ENCODE measurements at places on chromosomes 1 and 21.

- no peak for DNase-seq
Measured at GRCh38 chr1:152252157-152252556, 28.2 kb upstream of the HRNR start.

DNA sequence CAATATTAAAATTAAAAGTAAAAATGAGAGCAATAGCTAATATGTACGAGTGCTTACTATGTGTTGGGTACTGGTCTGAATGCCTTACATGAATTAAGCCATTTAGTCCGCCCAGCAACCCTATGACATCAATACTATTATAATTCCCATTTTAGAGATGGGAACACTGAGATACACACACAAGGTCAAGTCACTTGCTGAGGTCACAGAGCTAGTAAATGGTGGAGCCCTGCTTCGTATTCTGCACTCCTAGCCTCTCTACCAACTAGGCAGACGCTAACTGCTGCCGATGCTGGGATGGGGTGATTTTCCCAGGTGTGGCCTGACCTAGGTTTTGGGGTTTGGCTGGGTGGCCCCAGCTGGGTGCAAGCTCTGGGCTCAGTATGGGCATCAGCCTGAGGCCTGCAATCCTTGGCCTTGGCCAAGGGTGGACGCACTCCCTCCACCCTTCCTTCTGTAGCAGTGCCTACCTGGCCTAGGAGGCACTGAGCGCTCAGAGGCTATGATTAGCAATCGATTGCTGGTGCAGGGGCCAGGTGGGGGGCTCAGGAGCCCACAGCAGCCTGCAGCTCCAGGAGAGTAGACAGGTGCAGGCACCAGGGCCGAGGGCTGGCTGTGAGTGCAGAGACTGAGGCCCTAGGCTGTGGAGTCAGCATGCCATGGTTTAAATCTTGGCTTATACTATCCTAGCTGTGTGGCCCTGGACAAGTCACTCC is 2.7 kb downstream of the FAM131C start:
- no peak for DNase-seq

GRCh38 chr1:46767649-46768282 is 31.1 kb upstream of the CYP4B1 start:
- DNase-seq: no peak

- no peak for DNase-seq
Measured at GRCh38 chr1:15650433-15650832, 33.2 kb downstream of the DDI2 start.

GRCh38 chr1:6509220-6509918 is 17.9 kb upstream of the PLEKHG5 start:
- no peak for DNase-seq

DNA sequence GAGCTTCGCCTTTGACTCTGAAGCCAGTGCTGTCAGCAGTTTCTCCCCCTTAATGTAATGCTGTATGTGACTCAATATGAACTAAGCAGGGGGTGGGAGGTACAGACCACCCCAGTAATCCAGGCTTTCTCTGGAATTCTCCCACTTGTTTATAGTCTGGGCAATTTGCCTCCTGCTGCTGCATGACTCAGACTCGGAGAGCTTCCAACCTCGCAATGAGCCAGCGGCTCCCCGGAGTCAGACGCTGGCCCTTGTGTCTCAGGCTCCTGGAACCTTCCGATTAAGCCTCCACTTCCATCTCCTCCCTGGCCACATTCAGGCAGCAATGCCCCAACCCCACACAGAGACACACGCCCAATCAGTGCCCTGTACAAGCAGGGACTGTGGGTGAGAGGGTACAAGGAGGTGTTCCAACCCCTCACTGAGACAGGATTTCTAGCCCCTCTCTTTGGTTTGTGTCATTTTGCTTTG is 471.7 kb upstream of the VAMP3 start:
- no peak for DNase-seq

GRCh38 chr1:36919491-36920145 is 114.7 kb downstream of the GRIK3 start:
- DNase-seq: no peak

DNA sequence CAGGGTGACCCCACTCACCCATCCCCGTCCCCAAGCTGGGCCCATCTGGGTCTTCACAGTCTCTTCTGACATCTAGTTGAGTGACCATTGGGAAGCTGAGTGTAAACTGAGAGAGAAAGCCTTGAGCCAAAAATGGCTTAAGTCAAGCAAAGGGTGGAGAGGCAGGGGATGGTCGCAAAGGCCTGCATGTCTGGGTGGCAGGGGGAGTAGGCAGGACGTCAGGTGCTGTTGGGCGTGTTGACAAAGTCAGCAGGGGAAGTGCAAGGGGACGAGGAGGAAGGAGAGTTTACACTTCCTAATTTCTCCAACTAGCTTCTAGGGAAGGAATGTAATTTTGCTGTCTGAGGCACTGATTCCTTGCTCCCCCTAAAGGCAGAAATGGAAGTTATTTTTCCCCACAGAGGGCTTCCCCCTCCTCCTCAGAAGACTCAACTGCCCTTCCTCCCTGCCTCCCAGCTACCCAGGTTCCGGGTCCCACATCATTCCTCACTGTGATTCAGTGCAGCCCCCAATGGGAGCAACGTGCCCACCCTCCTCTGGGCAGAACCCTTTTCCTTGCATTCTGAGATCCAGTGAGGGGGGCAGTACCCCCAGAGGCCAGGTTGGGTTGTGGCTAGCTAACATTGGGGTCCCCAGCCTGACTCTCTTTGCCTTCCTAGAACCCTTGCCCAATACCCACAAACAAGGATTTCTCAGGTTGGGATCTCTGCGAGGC is 1.2 kb upstream of the ADORA1 start:
- no peak for DNase-seq

DNA sequence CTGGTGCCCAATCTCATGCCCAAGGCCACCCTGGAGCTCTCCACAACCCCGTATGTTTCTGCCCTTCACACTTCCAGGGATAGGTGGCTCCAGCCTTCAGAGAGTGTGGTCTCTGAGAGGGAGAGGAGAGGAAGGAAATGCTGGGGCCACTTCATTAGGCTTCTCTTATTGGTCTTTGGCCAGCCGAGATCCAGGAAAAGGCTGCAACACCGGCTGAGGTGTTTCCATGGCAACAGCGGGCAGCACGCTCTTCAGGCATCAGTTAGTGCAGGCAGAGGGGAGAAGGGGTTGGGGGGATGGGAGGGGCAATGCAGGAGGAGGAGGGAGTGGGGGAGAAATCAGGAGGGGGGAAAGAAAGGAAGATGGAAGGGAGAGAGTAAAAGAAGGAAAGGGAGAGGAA is 275.1 kb upstream of the GJB5 start:
- DNase-seq: no peak

DNA sequence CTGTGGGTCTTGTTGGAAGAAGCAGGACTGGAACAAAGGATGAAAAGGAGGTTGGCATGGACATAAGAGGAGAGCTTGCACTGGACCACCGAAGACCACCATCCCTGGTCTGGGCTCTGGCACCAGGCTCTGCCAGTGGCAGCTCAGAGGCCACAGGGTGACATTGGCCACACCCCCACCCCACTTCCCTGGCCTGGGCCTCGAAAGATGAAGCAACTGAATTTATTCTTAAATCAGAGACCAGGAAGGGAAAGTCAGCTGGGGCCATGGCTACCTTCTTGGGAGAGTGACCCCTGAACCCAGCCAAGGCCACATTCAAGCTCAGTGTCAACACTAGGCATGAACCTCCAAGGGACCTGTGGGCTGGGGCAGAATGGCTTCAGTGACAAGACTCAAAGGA is 4.0 kb downstream of the KLHDC7A start:
- DNase-seq: no peak

GRCh38 chr1:53557369-53557768 is 98.2 kb downstream of the DMRTB1 start:
- DNase-seq: no peak

- no peak for DNase-seq
Measured at GRCh38 chr1:110049801-110050601, 15.6 kb downstream of the STRIP1 start.

DNA sequence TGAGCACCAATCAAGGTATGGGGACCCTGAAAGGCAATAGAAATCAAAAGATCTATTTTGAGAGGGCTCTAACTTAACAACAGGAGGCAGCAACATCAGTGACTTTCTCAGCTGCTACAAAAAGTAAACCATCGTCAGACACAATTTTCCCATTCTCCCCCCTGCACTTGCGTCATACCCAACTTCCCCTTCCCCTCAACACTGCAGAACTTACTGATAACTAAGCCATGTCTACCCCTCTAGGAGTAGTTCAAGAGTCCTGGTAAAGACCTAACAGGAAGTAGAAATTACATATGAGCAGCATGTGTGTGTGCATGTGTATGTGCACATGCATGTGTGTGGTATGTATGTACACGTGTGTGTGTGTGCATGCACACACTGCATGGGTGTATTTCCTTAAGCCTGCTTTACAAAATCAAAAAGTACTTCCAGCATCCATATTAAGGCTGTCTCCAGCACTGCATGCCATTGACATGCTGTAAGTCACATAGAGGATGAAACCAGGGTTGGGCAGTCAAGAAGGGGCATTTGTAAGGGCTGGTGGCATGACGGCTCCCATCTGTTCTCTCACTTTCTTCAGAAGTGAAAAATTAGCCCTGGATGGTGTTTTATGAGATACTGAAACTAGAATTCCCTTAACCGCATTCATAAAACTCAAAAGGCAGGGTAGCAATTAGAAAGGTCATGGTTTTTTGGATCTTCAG is 460.1 kb upstream of the RUNX1 start:
- no peak for DNase-seq

DNA sequence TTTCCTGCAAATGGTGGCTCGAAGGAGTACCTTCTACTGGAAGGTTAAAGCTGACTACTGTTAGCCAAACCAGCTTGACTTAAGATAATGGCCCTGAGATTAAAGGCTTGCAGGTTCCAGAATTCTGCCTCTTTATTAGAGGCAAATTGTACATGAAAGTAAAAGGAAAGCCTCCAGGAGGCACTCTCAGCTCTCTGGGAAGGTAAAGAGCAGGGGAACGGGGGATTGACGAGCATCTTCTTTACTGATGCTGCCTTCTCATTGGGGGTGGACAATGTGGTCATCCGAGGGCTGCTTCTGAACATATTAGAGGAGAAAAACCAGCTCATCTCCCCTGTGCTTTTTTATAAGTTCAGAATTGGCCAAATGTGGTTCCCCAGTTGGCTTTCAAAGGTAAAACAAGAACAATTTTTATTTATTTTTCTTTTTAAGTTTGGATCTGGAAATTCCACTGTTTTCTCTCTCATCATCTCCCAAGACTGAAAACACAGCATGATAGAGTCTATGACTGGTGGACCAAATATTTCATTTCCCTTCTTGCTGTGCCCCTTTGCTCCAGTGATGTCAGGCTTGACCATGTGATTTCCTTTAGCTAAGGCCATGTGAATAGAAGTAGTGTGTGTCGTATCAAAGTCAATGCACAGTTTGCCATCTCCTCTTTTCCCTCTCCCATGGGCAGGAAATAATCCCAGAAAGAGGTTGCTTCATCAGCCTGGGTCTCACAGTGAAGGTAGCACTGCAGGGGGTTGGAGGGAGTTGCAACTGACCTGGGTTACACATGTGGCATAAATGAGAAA is 292.7 kb downstream of the PRDM2 start:
- DNase-seq: no peak

DNA sequence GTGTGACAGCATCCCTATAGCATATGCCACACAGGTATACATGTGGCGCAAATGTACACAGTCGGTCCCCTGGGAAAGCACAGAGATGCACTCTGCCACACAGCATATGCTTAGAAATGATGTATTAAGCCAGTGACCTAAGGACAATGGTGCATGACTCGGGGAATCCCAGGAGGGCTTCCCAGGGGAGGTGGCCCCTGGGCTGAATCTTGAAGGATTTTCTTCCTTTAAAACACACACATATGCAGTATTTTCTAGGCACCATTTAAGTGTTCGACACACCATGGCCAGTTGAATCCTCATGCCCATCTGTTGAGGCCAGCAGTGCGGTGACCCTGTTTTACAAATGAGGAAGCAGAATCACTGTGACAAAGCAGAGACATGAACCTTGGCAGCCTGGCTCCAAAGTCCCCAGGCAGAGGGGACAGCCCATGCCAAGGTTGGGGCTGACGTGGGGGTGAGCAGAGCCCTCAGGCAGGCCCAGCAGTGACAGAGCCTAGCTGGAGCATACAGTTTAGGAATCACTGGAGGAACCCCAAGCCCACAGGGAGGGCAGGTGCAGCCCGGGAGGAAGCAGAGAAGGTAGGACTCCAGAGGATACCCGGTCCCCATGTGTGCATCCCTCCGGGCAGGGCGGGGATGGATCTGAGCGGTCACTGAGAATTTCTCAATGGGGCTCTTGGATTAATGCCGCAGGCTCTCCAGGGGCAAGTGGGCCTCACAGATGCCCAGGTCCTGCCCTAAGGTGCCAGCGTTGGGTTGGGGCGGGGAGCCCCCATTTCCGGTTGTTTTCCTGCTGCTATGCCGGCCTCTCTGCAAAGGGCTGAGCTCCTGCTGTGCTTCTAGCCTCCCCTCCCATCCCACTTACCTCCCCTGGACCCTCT is 28.4 kb downstream of the WNT3A start:
- no peak for DNase-seq

DNA sequence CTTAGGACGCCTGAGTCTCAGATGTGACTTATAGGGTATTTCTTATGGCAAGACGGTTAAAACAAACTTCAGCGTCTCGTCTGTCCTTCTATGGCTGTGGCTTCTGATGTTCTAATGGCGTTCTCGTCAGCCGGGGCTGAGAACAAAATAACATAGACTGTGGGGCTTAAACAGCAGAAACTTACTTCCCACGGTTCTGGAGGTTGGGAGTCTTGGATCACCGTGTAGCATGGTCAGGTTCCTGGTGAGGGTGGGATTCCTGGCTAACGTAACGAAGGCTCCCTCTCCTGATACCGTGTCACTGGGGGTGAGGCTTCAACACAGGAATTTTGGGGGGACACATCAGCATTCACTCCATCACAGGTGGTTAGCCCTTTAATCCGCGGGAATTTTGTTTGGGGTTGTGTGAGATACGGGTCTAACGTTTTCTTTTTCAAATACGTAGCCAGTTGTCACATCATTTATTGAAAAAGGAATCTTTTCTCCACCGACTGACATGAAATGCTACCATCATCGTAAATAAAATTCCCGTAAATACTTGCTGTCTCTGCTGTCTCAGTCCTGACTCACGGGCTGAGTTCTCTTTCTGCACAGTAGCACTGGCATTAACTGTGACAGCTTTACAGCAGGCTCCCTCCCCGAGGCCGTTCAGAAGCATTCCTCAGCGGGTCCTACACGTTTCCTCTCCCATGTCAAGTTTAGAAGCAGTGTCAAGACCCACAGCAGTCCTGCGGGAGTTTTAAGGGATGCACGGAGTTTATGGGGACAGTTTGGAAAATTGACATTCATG is 8.1 kb upstream of the POFUT2 start:
- DNase-seq: no peak

DNA sequence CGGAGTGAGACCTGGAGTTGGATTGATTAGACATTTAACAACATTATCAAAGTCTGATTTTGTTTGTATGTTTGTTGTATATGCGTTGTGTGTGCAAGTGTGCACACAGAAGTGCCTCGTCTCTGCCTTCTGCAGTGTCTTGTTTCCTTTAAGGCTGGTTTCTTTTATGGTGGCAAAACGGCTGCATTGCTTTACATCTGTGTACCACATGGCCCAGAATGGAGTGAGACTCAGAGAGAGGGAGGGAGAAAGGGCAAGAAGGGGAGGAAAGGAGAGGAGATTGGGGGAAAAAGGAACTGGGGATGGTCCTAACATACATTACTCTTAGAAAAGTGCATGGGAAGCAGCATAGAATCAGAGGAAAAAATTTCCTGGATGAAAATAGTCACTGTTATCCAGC is 99.7 kb upstream of the WLS start:
- no peak for DNase-seq

GRCh38 chr1:184297244-184297750 is 89.5 kb upstream of the C1orf21 start:
- DNase-seq: no peak
